ENCODE measurements at places on chromosomes 2 and 18.

- no peak for DNase-seq
Observed at GRCh38 chr2:240510513-240511210, 47.1 kb downstream of the ANKMY1 start.

DNA sequence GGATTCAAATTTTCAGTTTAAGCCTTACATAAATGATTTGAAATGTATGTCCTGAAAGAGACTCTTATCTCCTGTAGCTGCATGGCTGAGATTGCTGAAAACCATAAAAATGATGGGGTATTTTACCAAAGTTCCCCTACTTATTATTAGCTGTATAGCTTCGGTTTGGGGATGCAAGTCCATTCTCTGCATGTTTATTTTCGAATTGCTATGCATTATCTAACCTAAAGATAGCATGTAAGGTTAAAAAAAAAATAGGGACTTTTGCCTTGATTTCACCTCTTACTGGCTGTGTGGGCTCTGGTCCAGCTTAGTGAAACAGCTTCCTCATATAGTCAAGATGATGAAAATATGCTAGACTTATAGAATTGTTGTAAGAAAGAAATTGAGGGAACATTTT lies 14.0 kb upstream of the ACOXL start:
- no peak for DNase-seq

DNA sequence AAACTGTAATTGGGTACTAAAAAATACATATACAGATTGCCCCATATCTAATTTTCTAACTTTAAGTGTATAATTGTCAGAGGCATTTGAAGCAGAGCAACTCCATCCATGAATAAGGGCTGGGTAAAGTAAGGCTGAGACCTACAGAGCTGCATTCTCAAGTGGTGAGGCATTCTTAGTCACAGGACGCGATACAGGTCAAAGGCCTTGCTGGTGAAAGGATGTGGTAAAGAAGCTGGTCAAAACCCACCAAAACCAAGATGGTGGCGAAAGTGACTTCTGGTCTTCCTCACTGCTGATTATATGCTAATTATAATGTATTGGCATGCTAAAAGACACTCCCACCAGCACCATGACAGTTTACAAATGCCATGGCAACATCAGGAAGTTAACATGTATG lies 50.0 kb downstream of the SLC8A1 start:
- no peak for DNase-seq

- DNase-seq: no peak
Observed at GRCh38 chr2:167551416-167551815, 663.1 kb downstream of the XIRP2 start.

- DNase-seq: no peak
Observed at GRCh38 chr2:127678531-127678930, 3.2 kb upstream of the LIMS2 start.

GRCh38 chr2:173117678-173118077 lies 42.0 kb downstream of the MAP3K20 start:
- DNase-seq: no peak

GRCh38 chr2:3266925-3267867 lies 110.4 kb downstream of the EIPR1 start:
- no peak for DNase-seq

DNA sequence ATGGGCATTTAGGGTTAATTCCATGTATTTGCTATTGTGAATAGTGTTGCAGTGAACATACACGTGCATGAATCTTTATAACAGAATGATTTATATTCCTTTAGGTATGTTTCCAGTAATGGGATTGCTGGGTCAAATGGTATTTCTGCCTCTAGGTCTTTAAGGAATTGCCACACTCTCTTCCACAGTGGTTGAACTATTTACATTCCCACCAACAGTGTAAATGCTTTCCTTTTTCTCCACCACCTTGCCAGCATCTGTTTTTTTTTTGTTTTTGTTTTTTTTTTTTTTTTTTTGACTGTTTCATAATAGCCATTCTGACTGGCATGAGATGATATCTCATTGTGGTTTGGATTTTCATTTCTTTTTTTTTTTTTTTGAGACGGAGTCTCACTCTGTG lies 62.4 kb downstream of the GTF3C3 start:
- no peak for DNase-seq

GRCh38 chr2:116160657-116161056 lies 1653.8 kb upstream of the DDX18 start:
- DNase-seq: no peak

Measured in Kasumi-1 (cell line).